Dermis blood vessel endothelial cell (primary cell): ENCODE measurements at places on chromosomes 2 and 18. TPM values are rescaled to one million over a fixed set of nuclear protein-coding genes. Genes with fewer than 3 reads are reported as not detected.

Gene NAT8
- total RNA-seq = not detected in 2 replicates

- no peak for DNase-seq
Observed at GRCh38 chr2:106095478-106096298, 98.4 kb downstream of the UXS1 start.

DNA sequence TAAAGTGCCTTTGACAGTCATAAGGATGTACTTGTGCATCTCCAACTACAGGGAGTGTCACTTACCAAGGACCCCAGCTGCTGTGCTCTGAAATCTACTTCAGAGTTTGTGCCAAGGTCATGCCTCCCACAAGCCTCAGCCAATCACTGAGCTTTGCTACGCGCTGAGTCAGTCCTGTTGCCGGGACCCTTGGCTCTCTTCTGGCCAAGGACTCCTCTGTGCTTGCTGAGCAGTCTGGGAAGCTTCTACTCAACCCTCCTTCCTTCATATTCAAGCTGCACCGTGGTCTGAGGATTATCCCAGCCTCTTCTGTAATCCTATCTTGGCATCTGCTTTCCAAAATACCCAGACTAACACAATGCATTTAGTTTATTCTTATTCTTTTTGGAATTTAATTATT is 398.9 kb upstream of the FANCL start:
- no peak for DNase-seq

DNA sequence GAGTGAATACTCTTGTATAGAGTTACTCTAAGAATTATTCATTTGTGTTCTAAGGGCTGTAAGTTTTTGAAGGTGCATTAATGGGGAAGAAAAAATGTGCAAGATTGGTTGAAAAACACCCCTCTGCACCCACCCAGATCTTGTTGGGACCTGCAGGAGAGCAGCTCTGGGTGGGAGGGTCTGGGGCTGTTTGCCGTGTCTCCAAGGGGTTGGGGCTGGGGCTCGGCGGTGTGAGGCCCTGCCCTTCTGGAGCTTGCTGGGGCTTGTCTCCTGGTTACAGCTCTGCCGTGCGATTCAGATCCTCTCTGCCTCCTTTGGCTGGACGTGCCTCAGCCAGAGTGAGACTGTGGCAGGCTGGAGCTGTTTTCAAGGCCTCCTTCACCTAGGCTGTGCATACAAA is 26.1 kb downstream of the IGFBP2 start:
- no peak for DNase-seq
